HT1080 (cell line): ENCODE measurements at places on chromosomes 6 and 20. TPM values are rescaled to one million over a fixed set of nuclear protein-coding genes. Genes with fewer than 3 reads are reported as not detected.

- DNase-seq: no peak
Observed at GRCh38 chr20:101975-102374, 14.5 kb downstream of the DEFB125 start.

DNA sequence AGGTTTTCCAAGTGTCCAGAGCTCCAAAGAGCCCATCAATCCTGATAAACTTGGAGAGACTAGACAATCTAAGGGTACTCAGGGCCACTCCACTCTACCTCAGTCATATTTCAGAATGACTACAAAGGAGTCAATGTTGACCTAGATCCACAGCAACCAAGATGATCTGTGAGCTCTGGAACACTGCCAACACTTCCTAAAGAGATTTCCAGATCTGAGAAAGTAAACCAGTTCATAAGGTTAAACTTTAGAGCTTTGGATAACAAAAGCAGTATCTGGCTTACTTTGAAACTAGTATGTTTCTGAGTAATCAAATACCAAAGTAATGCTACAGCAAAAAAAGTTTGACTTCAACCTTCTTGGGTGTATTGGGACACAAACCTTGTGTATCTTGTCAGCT is 122.7 kb downstream of the BTBD9 start:
- no peak for DNase-seq

- DNase-seq: no peak
Observed at GRCh38 chr6:5998236-5998635, 8.5 kb downstream of the NRN1 start.

DNA sequence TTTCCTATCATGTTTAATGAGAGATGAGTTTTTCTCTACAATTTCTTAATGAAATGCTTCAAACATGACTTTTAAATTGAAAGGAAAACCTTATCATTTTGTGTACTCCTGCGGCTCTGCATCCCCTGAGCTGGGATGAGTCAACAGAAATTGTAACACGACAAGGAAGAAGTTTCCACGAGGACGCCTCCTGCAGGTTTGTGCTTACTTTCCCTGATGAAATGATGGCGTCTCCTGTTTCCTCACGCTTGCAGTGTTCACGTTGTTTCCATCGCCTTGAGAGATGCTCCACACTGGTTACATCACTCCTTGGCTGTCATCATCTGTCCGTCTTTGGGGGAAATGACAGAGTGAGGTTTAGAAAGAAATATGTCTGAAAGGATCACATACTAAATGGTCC is 233.7 kb upstream of the ZFP64 start:
- DNase-seq: peak; percentile 8

DNA sequence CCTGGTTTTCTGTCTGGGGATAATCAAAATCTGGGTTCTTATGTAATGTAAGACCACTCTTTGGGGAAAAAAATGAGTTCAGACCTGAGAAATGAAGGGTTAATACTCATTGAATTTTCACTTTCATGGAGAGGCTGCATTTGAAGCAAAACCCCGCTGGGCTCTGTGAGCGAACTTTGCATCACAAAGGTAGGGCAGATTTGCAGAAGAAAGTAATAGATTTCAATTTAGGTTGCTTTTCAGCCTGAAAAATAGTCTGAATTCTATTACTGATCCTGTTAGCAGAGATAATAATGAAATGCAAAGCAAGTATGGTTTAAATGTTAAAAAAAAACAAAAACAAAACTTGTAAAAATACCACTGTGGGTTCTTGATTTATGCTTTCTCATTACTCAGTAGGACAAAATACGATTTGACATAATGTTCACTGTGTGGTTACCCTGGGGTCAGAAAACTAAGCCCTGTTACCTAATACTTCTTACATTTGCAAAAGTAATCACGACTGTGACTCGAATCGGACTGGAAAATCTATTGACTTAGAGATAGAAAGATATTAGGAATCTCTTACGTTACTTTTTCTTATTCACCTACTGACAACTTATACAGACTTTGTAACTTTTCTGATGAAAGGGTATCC is 72.2 kb downstream of the UST start:
- DNase-seq: no peak

DNA sequence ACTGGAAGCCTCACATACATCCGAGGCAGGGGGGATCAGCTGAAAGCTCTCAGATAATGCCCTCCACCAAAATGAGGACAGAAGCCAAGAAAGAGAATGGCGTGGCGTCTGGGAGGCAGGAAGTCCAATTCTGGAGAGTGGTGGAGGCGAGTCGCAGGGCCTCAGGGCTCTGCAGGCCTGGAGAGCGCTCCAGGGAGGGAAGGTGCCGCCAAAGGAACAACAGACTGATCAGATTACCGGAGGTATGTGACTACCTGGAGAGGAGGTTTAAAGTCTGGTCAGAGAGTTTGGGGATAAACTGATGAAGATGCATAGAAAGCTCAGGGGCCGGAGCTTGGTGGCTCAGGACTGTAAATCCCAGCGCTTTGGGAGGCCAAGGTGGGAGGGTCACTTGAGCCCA is 11.2 kb upstream of the IP6K3 start:
- DNase-seq: no peak

DNA sequence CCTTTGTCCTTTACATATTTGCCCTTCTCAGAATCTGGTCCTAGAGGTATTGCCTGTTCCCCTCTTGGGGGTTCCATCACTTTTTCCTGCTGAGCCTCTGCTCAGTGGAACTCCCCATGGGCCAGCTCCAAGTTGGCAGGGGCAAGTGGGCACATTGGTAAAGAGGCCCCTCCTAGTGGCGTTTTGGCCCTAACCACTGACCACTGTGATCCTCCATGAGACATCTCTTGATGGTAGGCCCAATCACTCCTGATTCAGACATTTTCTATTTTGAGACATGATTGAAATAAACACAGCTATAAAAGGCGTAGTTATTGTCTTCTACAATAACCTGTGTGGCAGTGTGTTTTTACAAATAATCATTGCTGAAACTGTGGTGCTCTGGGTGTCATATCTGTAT is 83.0 kb downstream of the RREB1 start:
- no peak for DNase-seq

GRCh38 chr20:19885939-19886660 is 128.0 kb downstream of the RIN2 start:
- DNase-seq: peak; percentile 49

DNA sequence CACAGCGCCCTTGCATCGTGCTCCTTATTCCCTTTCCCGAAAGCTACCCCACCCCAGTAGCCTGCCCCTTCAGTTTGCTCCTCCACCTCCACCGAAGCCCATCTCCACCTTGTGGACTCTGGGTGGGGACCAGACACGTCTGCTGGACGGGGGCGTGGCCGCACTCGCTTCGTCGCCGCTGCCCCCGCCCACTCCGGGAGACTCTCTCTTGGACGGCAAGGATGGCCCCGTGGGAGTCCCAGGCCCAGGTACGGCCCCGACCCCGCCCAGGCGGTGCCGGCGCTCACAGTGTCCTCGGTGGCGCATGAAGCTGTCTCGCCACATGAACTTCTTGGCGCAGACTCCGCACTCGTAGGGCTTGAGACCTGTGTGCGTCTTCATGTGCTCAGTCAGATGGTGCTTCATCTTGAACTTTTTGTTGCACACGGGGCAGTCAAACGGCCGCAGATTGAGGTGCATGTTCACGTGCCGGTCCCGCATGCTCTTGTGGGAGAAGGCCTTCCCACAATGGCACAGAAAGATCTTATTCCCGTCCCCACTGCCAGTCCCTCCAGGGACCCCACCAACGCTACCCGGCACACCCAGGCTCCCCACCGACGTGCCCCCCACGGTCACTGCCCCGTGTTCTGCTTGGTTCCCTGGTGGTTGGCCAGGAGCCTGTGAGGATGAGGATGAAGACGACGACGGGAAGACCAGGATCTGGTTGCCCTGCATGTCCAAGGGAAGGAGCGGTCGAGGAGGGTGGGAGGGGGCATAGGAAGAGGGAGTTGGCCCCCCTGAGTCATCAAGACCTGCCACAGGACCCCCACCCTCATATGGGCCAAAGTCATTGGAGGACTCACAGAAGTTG is 1.3 kb upstream of the TAPBP start:
- no peak for DNase-seq

The TRIM15 gene
- total RNA-seq: not detected in 2 replicates

DNA sequence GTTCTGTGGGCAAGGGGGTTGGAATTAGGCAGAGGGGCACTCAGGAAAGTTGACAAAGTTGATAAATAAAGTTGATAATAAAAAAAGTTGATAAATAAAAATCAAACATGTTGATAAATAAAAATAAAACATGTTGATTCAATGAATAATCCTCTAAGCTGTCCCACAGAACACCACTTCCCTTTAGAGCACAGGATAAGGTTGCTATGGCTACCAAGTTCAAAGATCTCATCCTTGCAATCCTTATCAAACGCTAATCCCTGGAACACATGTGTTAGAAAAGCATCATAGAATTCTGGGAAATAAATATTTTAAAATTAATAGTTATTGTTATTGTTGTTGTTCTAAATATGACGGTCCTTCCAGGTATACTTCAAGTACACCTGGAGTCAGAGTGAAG is 33.9 kb downstream of the MBOAT1 start:
- no peak for DNase-seq

The MED23 gene
- total RNA-seq: 13.3 and 16.8 TPM in 2 replicates

The PGC gene
- total RNA-seq: not detected in 2 replicates

The LY6G6C gene
- not detected in 2 replicates for total RNA-seq

DNA sequence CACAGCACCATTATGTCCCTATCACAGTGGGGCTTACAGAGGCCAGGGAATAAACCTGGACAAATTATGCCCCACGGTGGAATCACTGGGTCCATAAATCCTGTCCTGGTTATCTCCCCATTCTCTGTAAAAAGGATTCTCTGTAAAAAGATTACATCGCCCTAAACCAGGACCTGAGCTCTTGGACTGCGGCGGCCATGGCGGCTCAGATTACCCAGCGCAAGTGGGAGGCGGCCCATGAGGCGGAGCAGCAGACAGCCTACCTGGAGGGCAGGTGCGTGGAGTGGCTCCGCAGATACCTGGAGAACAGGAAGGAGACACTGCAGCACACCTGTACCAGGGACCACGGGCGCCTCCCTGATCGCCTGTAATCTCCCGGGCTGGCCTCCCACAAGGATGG is 8.4 kb upstream of the HLA-A start:
- no peak for DNase-seq

The KIFC1 gene
- total RNA-seq: 80.5 and 105 TPM in 2 replicates

DNA sequence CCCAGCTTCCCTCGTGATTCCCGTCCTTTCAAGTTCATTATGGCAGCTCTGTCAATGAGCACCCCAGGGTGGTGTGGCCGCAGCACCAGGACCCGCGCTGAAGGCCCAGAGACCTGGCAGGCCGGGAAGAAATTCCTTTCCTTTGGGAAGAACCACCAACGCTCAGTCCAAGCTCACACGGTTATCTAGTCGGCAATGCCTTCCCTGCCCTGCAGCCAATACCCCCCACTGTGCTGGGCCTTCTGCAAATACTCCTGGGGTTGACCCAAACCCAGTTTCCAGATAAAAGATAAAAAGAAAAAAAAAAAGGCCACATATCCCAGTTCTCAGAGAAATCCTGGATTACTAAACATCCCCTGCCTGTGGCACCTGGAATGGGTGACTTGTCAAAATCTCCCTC is 28.7 kb downstream of the PXDC1 start:
- no peak for DNase-seq

DNA sequence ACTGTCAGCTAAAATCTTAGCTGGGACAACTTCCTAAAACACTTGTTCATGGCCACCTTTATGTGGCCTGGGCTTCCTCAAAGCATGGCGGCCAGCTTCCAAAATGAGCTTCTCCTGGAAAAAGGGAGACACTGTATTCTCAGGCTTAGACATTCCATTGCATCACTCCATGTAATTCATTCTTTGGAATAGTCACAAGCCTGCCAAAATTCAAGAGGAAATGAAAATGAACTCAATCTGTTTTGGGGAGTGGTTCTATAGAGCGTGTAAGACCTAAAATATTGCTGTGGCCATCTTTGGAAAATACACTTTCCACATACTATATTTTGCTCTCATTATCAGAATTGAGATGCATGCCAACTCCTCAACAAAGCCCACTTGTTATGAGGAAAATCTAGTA is 687.0 kb downstream of the KIF16B start:
- no peak for DNase-seq

GRCh38 chr20:46635514-46636136 is 15.6 kb downstream of the SLC13A3 start:
- DNase-seq: no peak

DNA sequence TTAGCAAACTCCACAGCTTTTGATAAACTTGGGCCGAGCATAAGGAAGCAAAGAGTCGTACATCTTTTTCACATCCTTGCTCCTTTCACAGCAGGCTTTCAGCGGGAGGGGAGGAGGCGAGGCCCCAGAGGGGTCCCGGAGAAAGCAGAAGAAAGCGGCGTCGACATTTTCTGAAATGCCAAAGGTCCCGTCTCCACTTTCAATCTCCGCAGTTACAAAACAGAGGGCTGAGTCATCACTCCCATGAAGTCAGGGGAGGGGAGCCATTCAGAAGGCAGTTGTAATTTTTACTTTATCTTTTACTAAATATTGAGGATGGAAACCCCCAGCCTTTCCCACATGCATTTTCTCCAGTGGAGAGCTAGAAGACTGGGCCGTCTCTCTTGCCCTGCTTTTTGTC is 174.2 kb upstream of the THBS2 start:
- peak; percentile 36 for DNase-seq

GRCh38 chr20:34363062-34363464 is at the start of gene ITCH:
TSS of gene ITCH (plus strand) at chr20:34363273. CDS start at chr20:34393812, 30,539 bp downstream.
- peak; percentile 90 for DNase-seq

DNA sequence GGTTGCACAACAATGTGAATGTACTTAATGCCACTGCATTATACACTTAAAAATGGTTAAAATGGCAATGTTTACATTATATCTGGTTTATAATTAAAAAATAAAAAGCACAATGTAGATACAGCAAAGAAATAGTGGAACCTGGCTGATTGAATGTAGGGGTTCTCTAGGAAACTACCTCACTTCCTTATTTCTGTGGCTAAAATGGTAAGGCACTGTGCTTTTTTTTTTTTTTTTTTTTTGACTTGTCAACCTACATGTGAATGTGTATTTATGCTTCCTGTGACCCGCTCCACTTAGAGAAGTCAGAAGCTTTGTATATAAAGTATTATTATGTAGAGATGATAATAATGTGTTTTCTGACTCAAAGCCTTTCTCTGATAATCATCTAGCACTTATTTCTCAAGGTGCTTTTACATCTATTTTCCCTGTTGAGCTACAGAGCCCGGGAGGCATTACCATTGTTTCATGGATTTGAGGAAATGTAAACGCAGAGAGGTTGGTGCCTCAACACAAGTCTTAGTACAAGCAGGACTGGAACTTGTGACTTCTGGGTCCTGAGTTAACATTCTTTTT is 55.0 kb downstream of the SOX4 start:
- DNase-seq: no peak

The PLN gene
- total RNA-seq: not detected in 2 replicates

- DNase-seq: no peak
Observed at GRCh38 chr20:23298155-23298554, 52.4 kb upstream of the NXT1 start.

- DNase-seq: no peak
Observed at GRCh38 chr6:37971711-37972390, 152.3 kb downstream of the ZFAND3 start.

The EBF4 gene
- total RNA-seq: not detected in 2 replicates
